ENCODE measurements at places on chromosomes 13 and 19. TPM values are rescaled to one million over a fixed set of nuclear protein-coding genes. Genes with fewer than 3 reads are reported as not detected.

DNA sequence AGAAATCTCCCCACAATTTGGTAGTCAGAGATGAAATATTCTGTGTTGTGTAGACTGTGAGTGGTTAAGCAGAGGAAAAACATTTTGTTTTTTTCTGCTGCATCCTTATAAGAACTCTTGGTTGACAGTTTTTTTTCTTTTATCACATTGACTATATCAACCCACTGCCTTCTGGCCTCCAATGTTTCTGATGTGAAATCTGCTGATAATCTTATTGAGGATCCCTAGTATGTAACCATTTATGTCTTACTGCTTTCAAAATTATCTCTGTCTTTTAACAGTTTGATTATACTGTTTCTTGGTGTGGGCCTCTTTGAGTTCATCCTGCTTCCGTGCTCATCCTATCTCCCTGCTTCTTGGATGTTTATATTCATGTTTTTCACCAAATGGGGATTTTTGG lies 316.9 kb downstream of the MTUS2 start:
- H3K36me3 ChIP-seq = no peaks in the 10 kb centered on the region
- H3K4me3 ChIP-seq = no peak overlapping the region
- peaks cover 15% of the 10 kb centered on the region for H3K4me1 ChIP-seq
- no peaks in the 10 kb centered on the region for H3K27me3 ChIP-seq
- no peak for DNase-seq
- no peak overlapping the region for H3K27ac ChIP-seq

- H3K4me3 ChIP-seq = no peak overlapping the region
- H3K36me3 ChIP-seq = no peaks in the 10 kb centered on the region
- no peaks in the 10 kb centered on the region for H3K27me3 ChIP-seq
Measured at GRCh38 chr19:51158474-51159129, 16.5 kb downstream of the SIGLEC7 start.

GRCh38 chr13:90867336-90867683 lies 480.2 kb upstream of the MIR17HG start:
- no peak for DNase-seq
- H3K36me3 ChIP-seq = no peaks in the 10 kb centered on the region
- no peaks in the 10 kb centered on the region for H3K27me3 ChIP-seq

GRCh38 chr13:51041126-51041525 lies 69.9 kb downstream of the C13orf42 start:
- DNase-seq = no peak
- H3K4me1 ChIP-seq = no peaks in the 10 kb centered on the region
- H3K27me3 ChIP-seq = no peaks in the 10 kb centered on the region
- no peak overlapping the region for H3K4me3 ChIP-seq

DNA sequence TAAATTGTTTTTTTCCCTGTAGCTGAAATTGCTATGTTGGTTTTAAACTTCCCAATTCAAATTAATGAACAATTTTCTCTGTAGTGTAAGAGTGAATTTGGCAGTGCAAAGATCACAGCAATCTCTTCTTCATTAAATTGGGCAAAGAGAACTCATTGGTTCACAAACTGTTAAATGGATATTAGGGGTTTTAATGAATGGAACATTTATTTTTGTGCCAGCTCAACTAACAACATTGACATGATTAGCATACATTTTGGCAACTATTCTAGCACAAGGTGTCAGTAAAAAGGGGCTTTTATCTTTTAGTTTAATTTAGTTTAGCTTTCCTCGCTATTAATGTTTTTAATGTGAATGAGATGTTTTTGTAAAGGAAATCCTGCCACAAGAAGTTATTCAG lies 7.1 kb downstream of the PCDH20 start:
- H3K4me3 ChIP-seq = no peak overlapping the region
- H3K36me3 ChIP-seq = no peaks in the 10 kb centered on the region
- DNase-seq = no peak
- peaks cover 7% of the 10 kb centered on the region for H3K27me3 ChIP-seq
- H3K27ac ChIP-seq = no peak overlapping the region
- H3K4me1 ChIP-seq = no peaks in the 10 kb centered on the region

DNA sequence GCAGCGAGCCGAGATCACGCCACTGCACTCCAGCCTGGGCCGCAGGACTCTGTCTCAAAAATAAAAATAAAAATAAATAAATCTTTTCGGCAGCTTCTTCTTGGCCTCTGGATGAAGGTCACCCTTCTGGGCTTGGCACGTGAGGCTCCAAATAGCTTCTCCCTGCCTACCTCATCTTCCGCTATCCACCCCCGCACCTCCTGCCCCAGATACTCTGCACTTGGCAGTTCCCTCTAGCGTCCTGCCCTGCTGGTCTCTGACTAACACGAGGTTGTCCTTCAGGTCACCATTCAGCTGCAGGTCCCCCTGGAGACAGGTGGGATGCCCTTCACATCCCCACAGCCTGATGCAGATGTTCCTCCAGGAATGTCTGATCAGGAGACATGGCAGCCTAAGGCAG lies 8.5 kb upstream of the CCL25 start:
- no peaks in the 10 kb centered on the region for H3K27me3 ChIP-seq
- H3K4me1 ChIP-seq = no peaks in the 10 kb centered on the region
- H3K27ac ChIP-seq = no peak overlapping the region

GRCh38 chr19:14683439-14683838 lies 6.4 kb upstream of the ZNF333 start:
- no peak overlapping the region for H3K27ac ChIP-seq
- H3K4me1 ChIP-seq = no peaks in the 10 kb centered on the region
- no peak for DNase-seq
- H3K4me3 ChIP-seq = no peak overlapping the region
- no peaks in the 10 kb centered on the region for H3K27me3 ChIP-seq

DNA sequence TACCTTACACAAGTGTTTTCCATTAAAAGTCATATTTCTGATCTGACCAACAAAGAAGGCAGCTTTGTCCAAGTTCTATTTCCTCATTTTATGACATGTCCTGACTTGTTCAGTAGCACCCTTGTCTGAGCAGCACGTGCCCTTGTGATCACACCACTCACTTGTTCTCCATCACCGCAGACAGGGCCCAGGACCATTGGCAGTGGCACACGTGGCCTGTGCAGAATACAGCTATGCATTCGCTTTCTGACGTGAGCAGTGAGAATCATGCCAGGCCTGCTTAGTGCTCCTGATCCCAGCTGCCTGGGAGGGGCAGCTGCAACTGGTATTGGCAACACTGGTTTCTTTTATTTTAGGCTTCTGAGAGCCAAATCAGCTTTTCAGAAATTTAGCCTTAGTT lies 134.2 kb downstream of the FRY start:
- no peaks in the 10 kb centered on the region for H3K36me3 ChIP-seq
- DNase-seq = peak; percentile 68
- H3K27me3 ChIP-seq = no peaks in the 10 kb centered on the region
- peak overlapping the region; percentile 24 for H3K27ac ChIP-seq
- no peak overlapping the region for H3K4me3 ChIP-seq

GRCh38 chr19:40785526-40785925 lies 7.5 kb downstream of the RAB4B start:
- no peaks in the 10 kb centered on the region for H3K4me1 ChIP-seq
- no peak overlapping the region for H3K4me3 ChIP-seq
- no peak for DNase-seq
- H3K27ac ChIP-seq = no peak overlapping the region
- no peaks in the 10 kb centered on the region for H3K27me3 ChIP-seq

Gene SLC44A2
- 12.9 TPM for polyA plus RNA-seq

Gene CD209
- polyA plus RNA-seq = 12.3 TPM

Gene FREM2
- polyA plus RNA-seq = under 0.01 TPM

Gene LCP1
- 112 TPM for polyA plus RNA-seq

Gene IZUMO2
- polyA plus RNA-seq = not detected

Gene NKG7
- polyA plus RNA-seq = 3.2 TPM

Data from sigmoid colon (tissue), 7 donors.